RPMI7951 (cell line): ENCODE measurements at places on chromosomes 7 and 10. TPM values are rescaled to one million over a fixed set of nuclear protein-coding genes. Genes with fewer than 3 reads are reported as not detected.

The NEURL1 gene
- total RNA-seq = not detected in 2 replicates

The MYO1G gene
- total RNA-seq = under 0.01 TPM in 1 of 2 replicates, not detected in the other

The UPK3B gene
- total RNA-seq = not detected in 2 replicates

The MKX gene
- total RNA-seq = 0.12 TPM in 1 of 2 replicates, not detected in the other

The OAT gene
- total RNA-seq = 167 and 187 TPM in 2 replicates

The ADCY1 gene
- 3.1 and 4.4 TPM in 2 replicates for total RNA-seq

The TMEM176A gene
- not detected in 2 replicates for total RNA-seq

The TAC1 gene
- total RNA-seq = 20.4 and 26.2 TPM in 2 replicates

The BAIAP2L1 gene
- total RNA-seq = 7.1 and 9.4 TPM in 2 replicates

The AVPI1 gene
- total RNA-seq = 7.6 and 13.2 TPM in 2 replicates

The PNLIP gene
- total RNA-seq = not detected in 2 replicates

The FAM180A gene
- total RNA-seq = 4.8 and 6.4 TPM in 2 replicates

The CCDC7 gene
- 3.8 and 9.4 TPM in 2 replicates for total RNA-seq
